Adrenal gland (tissue), 19 donors: ENCODE measurements at places on chromosomes 2 and 18. TPM values are rescaled to one million over a fixed set of nuclear protein-coding genes. Genes with fewer than 3 reads are reported as not detected.

The RAX gene
- not detected for total RNA-seq

The DNMT3A gene
- total RNA-seq, result 10.6 TPM

The SERPINB5 gene
- 0.29 TPM for total RNA-seq

The ERBB4 gene
- total RNA-seq, result 0.81 TPM

The AFF3 gene
- 2.2 TPM for total RNA-seq

The CPLX4 gene
- not detected for total RNA-seq

The MAB21L4 gene
- not detected for total RNA-seq

The EFHD1 gene
- total RNA-seq, result 5.0 TPM

The KCNG2 gene
- total RNA-seq, result 0.68 TPM

The MARCO gene
- total RNA-seq, result 56.0 TPM

The GLI2 gene
- total RNA-seq, result 2.6 TPM

The PER2 gene
- 3.9 TPM for total RNA-seq

DNA sequence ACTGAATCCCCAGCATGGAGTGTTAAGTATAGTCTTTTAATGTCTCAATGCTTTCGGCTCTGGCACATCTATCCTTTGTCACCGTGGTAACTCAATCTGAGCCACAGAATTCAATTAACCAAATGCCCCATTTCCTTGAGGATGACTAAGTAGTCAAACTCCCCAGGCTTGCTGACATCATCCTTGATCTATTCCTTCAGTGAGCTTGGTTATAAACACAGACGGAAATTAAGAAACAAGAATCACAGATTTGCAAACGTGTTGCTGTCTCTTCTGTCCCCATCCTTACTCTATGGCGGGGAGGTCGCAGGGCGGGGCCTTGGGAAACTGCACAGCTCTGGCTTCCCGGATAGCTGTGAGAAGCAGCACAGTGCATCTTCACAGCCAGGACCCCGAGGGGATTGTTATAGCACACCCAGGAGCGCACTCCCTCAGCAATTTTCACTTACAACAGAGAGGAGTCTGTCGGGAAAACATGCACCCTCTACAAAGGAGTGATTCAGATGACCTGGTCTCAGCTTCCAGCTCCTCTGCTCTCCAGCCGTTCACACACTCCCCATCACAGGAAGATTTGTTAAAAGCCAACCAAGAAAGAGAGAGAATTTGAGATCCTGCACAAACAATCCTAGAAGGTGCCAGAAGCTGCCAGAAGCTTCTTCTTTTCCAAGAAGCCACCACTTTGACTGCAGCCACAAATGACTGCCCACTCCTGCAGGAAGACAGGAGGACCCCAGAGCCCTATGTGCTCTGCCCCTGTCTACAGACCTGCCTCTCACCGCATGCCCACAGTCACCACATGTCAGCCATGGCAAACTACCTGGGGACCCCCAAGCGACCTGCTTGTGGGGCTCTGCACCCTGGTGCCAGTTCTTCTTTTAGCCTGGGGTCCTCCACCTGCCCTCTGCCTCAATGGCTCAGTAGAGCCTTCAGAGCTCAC lies 44.9 kb upstream of the YWHAQ start:
- no peaks in the 10 kb centered on the region for H3K4me1 ChIP-seq
- no peak for DNase-seq
- H3K4me3 ChIP-seq, result no peak overlapping the region
- H3K27me3 ChIP-seq, result no peaks in the 10 kb centered on the region
- no peak overlapping the region for H3K27ac ChIP-seq

DNA sequence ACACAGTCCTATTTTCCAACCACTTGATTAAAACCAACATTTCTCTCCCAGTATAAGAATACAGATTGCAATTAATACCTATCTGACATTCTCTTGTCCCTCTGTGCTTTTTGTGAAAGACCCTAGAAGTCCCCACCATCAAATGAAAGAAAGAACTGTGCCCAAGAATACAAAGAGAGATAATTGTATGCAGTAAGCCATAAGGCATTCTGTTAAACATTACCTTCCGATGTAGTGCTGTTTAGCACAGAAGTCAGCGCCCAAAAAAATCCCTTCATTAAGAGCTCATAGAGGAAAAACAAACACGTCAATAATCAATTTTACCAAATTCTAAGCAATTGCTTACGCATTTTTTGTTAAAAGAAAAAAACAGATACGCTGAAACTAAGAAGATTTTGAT lies 41.1 kb downstream of the ZNF516 start:
- H3K36me3 ChIP-seq, result no peaks in the 10 kb centered on the region
- H3K27ac ChIP-seq, result no peak overlapping the region
- H3K4me1 ChIP-seq, result peaks cover 31% of the 10 kb centered on the region

GRCh38 chr2:85956646-85957039 lies 67.9 kb upstream of the ST3GAL5 start:
- no peak for DNase-seq
- no peaks in the 10 kb centered on the region for H3K4me1 ChIP-seq
- H3K36me3 ChIP-seq, result no peaks in the 10 kb centered on the region
- H3K27ac ChIP-seq, result no peak overlapping the region
- no peaks in the 10 kb centered on the region for H3K27me3 ChIP-seq
- no peak overlapping the region for H3K4me3 ChIP-seq

- no peaks in the 10 kb centered on the region for H3K27me3 ChIP-seq
- no peaks in the 10 kb centered on the region for H3K4me1 ChIP-seq
- H3K36me3 ChIP-seq, result no peaks in the 10 kb centered on the region
- no peak for DNase-seq
Observed at GRCh38 chr18:2794159-2794558, 52.6 kb upstream of the EMILIN2 start.

DNA sequence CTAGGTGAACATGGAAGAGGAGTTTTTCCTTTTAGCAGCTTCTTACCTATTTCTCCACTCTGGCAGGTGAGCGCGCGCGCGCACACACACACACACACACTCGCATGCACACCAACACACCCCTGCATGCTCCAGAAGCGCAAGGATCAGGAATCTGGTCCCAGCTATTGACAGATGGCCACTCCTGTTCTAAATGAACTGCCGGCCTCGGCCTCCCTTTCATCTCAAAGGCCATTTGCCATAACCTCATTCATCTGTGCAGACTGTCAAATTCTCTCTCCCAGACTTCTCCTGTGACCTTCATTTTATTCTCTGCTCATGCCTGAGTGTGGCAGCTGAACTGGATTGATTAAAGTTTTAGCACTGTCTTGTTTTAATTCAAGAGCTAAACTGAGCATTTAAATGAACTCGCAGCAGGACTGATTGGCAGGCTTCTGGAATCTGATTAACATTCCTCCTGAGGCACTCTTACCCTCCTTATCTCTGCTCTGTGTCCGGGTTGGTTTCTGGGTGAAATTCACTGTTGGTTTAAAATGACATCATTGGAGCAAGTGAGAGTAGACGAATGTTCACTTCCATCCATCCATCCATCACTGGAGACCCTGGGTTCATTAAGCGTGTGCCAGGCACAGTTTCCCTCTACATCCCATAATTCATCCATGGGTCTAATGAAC lies 58.8 kb downstream of the FECH start:
- no peak overlapping the region for H3K27ac ChIP-seq
- H3K4me3 ChIP-seq, result no peak overlapping the region
- DNase-seq, result peak; percentile 16
- H3K36me3 ChIP-seq, result no peaks in the 10 kb centered on the region
- no peaks in the 10 kb centered on the region for H3K27me3 ChIP-seq

DNA sequence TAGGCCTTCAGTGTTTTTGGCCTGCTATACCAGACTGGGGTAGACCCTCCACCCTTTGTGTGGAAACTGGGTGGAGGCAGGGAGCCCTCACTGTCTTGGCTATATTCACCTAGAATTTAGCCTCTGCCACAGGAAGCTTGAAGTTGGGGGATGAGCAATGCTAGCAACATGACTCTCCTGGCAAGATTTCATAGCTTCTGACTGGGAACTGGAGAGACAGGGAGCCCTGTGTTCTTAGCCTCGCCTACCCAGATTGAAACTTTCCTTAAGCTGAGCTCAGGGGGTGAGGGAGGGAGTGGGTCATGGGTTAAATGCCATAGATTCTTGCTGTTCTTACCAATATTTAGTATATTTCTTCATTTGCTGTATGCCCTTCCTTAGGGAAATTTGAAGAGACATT lies 46.8 kb upstream of the FAM98A start:
- DNase-seq, result no peak
- H3K27ac ChIP-seq, result no peak overlapping the region
- no peaks in the 10 kb centered on the region for H3K4me1 ChIP-seq

- no peaks in the 10 kb centered on the region for H3K36me3 ChIP-seq
- H3K4me3 ChIP-seq, result no peak overlapping the region
- no peak for DNase-seq
- no peak overlapping the region for H3K27ac ChIP-seq
- no peaks in the 10 kb centered on the region for H3K4me1 ChIP-seq
Observed at GRCh38 chr2:7102826-7103225, 185.6 kb downstream of the RNF144A start.

DNA sequence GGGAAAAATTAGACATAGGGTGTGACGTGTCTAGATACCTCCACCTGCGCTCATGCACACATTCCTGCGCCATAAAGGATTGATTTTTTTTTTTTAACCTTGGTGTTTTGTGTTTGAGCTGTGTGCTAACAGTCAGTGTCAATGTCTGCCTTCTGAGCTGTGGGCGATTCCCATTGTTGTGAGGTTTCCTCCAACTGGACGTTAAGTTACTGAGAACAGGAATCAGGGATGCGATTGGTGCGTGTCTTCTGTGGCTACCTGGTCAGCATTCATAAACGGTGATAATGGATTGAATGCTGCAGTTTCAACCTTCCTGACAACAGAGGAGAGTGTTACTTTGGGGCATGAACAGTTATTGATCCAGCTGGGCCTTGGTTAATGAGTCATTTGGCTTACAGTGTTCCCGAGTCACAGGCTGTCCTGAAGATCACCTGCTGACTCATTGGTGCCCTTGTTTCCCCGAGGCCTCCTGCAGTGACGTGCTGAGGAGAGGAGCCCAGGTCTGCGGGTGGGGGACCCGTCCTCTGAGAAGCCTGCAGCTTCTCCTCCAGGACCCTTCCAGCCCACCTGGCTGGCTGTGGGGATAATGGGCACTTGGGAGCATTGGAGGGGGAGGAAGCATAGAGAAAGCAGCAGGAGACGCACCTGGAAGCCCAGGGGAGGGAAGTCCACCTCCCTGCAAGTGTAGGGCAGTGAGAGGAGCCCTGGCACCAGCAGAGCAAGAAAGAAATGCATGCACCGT lies 25.8 kb upstream of the CABYR start:
- H3K36me3 ChIP-seq, result no peaks in the 10 kb centered on the region
- H3K4me1 ChIP-seq, result peaks cover 38% of the 10 kb centered on the region
- H3K4me3 ChIP-seq, result no peak overlapping the region
- peak overlapping the region; percentile 93 for H3K27ac ChIP-seq

DNA sequence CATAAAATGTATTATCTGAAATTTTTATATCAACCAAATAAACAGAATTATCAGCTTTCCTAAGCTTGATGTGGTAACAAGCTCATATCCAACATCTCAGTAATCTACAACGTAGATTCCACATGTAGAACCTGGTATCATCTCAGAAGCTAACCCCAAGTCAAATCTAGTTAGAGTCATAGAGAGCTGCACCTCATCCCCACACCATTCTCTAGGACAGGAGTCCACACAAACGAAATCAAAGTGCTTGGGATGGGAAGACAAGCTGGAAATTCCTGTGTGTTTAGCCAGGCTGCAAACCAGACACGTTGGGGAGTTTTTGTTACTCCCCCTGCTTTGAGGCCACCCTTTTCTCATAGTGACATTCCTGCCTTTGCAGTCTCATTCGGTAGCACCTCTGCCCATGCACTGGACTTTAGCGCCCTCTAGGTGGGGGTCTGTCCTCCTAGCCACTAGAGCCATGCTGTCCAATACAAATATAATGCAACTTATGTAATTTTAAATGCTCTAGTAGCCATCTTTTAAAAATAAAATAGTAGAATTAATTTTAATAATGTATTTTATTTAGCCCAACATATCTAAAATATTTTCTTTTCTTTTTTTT lies 28.1 kb upstream of the SATB2 start:
- no peak overlapping the region for H3K4me3 ChIP-seq
- H3K27ac ChIP-seq, result no peak overlapping the region
- H3K4me1 ChIP-seq, result no peaks in the 10 kb centered on the region
- peak; percentile 70 for DNase-seq
- H3K36me3 ChIP-seq, result no peaks in the 10 kb centered on the region
- H3K27me3 ChIP-seq, result peaks cover 10% of the 10 kb centered on the region

DNA sequence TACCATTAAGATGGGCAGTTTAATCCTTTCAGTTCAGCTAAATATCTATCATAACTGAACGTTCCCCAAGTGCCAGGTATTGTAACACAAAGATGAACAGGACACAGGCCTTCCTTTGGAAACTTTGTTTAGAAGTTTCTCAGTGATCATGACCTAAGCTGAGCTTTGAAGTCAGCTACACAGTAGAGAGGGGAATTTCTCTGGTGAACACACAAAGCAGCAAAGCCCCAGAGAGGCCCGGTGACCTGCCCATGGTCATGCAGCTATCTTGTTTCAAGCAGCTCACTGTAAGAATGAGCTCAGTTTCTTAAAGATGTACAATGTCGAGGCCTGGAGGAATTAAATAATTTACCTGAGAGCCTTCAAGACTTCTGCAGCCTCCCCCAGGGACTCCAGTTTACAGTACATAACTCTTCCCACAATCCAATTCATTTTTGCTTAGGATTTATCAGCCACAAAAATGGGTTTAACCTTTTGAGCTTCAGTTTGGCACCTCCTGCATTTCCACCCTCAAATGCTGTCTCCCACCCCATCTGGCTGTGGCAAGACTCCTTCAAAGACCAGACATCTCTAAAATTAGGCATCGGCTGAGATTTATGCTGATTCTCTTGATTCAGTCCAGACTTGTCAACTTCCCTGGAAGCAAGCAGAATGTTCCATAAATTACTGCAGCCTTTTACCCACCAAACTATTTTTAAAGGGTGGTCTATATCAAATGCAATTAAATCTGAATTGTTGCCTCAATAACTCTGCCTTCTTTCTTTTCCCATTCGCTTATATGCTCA lies 325.6 kb downstream of the TXNL1 start:
- no peaks in the 10 kb centered on the region for H3K4me1 ChIP-seq
- H3K36me3 ChIP-seq, result no peaks in the 10 kb centered on the region
- DNase-seq, result no peak

- no peaks in the 10 kb centered on the region for H3K4me1 ChIP-seq
- no peaks in the 10 kb centered on the region for H3K27me3 ChIP-seq
- H3K36me3 ChIP-seq, result no peaks in the 10 kb centered on the region
- no peak overlapping the region for H3K27ac ChIP-seq
Observed at GRCh38 chr2:207813221-207813916, 43.7 kb upstream of the FZD5 start.

GRCh38 chr2:71897137-71897480 lies 250.6 kb downstream of the CYP26B1 start:
- H3K4me3 ChIP-seq, result no peak overlapping the region
- no peaks in the 10 kb centered on the region for H3K27me3 ChIP-seq
- H3K27ac ChIP-seq, result no peak overlapping the region
- no peaks in the 10 kb centered on the region for H3K4me1 ChIP-seq
- no peaks in the 10 kb centered on the region for H3K36me3 ChIP-seq

- peak; percentile 44 for DNase-seq
- peaks cover 43% of the 10 kb centered on the region for H3K4me1 ChIP-seq
- H3K4me3 ChIP-seq, result no peak overlapping the region
- no peaks in the 10 kb centered on the region for H3K27me3 ChIP-seq
Observed at GRCh38 chr2:152466980-152467676, 132.2 kb downstream of the FMNL2 start.

GRCh38 chr2:166766220-166766619 lies 122.1 kb upstream of the XIRP2 start:
- H3K4me3 ChIP-seq, result no peak overlapping the region
- no peak for DNase-seq
- no peaks in the 10 kb centered on the region for H3K27me3 ChIP-seq
- H3K36me3 ChIP-seq, result no peaks in the 10 kb centered on the region
- H3K4me1 ChIP-seq, result no peaks in the 10 kb centered on the region
